ENCODE measurements at places on chromosomes 11 and 22.
A peak's percentile ranks its signal among the peaks of the same experiment; 100 is the strongest.

GRCh38 chr11:107777110-107777509 lies 65.3 kb upstream of the SLN start:
- DNase-seq, result no peak

- no peak for DNase-seq
These were observed 4.7 kb downstream of the ANO1 start for GRCh38 chr11:70082829-70083228.

DNA sequence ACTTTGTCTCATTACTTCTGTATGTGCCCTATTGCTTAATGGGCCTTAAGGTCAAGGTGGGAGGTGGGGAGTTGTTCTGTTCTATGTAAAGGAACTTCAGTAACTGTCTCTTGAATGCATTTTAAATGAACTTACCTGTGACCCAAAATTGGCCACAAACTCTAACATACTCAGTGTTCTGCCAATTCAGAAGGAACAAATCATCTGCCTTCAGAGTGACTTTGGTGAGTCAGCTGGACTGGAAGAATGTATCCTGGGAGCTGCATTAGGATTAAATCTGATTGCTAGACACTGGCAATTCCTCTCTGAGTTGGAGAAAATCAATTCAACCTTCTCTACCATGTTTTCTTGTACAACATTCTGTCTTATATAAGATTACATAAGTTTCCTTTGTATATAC lies 1104.8 kb downstream of the DLG2 start:
- DNase-seq, result no peak

DNA sequence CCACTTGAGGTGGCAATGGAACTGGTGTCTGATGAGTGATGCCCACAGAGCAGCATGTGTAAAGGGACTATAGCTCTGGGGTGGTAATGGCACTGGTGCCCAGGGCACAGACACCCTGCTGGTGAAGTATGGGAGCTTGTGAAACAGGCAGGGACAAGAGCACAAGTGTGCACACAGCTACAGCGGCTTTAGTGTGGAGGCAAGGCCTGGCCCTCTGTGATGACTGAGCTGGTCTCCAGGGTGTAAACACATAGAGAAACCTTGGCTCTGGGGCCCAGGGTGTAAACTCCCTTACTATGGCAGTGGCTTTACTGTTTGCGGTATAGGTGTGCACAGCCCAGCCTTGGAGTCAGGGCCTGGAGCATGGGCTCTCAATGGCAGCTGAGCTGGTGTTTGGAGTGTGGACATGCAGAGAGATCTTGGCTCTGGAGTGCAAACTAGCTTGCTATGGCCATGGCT lies 46.3 kb downstream of the BIRC2 start:
- DNase-seq, result no peak

GRCh38 chr22:49693848-49694247 lies 133.8 kb downstream of the BRD1 start:
- DNase-seq, result no peak

DNA sequence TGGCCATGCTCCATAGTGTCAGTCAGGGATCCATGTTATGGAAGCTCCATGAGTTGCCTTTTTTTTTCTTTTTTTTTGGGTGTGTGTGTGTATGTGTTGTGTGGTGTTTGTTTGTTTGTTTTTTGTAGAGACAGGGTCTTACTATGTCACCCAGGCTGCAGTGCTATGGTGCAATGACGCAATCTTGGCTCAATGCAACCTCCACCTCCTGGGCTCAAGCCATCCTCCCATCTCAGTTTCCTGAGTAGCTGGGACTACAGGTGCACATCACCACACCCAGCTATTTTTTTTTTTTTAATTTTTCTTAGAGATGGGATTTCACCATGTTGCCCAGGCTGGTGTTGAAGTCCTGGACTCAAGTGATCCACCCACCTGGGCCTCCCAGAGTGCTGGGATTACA lies 1.1 kb upstream of the TRIM22 start:
- DNase-seq, result no peak

GRCh38 chr11:2398664-2399355 lies 1.7 kb upstream of the TSSC4 start:
- no peak for DNase-seq

GRCh38 chr11:85123752-85124231 lies 503.4 kb downstream of the DLG2 start:
- DNase-seq, result no peak

DNA sequence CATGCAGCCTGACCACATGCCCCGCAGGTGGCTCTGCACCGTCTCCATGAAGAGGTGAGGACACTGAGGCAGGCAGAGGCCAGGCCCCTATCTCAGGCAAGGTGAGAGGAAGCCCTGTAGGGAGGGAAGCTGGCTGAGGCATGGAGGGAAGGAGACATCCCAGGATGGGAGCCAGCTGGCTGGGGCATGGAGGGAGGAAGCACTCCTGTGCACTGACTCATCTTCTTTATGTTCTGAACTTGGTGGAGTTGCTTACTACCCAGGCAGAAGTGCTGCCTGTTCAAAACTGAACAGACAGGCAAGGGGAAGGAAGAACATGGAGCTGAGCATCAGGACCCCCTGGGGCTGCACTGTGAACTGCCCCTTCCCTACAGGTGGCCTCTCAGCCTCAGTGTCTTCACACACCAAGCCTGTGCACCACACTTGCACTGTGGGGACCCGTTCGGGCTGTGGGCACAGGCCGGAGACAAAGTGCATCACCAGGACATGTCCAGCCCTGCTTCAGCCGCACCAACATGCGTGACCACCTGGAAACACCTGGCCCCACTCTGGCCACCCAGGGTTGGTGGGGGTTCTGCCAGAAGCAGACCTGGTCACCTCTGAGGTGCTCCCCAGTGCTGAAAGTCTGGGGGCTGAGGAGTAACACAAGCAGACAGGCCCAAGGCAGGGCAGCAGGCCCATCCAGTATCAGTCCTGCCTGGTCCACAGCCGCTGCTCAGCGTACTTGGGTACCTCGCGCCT lies 55.5 kb downstream of the DGCR2 start:
- no peak for DNase-seq

GRCh38 chr22:27668828-27669797 lies 132.4 kb downstream of the MN1 start:
- DNase-seq, result peak; percentile 100

- no peak for DNase-seq
These were observed 357.4 kb downstream of the INSC start for GRCh38 chr11:15471895-15472799.

DNA sequence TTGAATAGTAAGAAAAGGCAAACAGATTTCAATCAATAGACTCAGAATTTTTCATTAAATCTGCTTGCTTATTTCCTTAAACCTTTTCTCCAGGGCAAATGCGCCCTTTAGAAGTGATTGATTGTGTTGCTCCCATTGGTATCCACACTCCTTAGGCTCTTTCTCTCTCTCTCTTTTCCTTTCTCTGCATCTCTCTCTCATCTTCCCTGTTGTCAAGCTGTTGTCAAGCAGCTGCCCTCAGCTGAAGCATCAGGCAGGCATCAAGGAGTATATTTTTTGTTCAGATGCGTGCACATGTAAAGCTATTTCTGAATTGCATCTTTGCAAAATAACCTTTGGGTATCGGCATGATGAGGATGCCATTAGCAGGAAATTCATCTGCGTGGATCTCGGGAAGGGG lies 107.2 kb upstream of the PLET1 start:
- no peak for DNase-seq

GRCh38 chr11:20050048-20050447 lies 110.2 kb downstream of the DBX1 start:
- DNase-seq, result no peak

DNA sequence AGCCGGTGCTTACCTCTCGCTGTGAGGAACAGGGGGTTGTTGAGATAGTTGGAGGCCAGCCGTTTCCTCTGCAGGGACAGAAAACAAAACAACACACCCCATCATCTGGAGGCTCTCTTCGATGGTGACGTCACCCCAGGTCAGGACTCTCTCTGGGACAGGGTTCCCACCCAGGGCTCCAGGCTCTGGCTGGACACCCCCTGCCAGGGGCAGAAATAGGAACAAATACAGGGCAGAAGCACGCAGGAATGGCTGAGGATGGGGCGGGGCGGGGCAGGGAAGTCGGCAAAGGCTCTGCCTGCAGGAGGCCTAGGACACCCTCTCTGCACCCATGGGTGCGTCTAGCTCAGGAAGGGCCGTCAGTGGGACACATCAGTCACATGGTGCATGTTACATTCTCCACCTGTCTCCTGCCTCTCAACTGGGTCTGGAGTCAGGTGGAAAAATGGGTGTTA lies 118.5 kb downstream of the PHF21B start:
- DNase-seq, result no peak

GRCh38 chr11:22084564-22084963 lies 108.3 kb upstream of the ANO5 start:
- no peak for DNase-seq

- DNase-seq, result no peak
These were observed 8.7 kb downstream of the USH1C start for GRCh38 chr11:17535488-17535887.

DNA sequence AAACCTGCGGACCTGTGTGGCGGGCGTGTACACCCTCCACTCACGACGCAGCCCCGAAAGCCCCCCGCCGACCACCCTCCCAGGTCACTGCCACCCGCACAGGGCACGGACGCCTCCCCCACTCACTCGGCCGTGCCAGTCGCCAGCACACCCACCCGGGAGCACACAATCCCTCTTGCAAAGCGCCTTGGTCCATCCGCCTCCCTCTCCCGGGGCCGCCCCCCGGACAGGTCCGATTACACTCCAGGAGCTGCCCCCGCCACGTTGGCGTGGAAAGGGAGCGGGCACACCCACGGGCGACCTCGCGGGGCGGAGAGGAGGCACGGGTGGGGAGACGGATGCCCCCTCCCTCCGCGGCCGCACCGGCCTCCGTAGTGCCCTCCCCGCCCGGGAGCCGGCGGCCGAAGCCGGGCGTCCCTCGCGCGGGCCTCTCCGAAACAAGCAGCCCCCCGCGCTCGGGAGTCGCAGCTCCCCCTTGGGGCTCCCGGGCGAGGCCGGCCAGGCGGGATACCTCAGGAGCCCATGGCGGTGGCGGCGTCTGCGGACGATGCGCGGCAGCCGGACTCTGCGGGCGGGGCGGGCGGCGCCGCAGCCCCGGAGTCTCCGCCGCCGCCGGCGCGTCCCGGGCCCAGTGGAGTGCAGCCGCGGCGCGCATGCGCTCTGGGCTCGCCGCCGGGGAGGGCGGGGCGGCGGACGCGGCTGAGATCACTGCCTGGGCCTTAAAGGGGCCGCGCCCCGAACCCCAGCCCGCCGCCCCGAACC lies at the start of gene TMEM184B:
TSS of gene TMEM184B (minus strand) at position 638 of the 762 bp plus-strand sequence. CDS start 25,049 bp downstream, outside the sequence.
- peak; percentile 64 for DNase-seq

GRCh38 chr22:50193621-50194020 lies 7.2 kb upstream of the SELENOO start:
- no peak for DNase-seq

DNA sequence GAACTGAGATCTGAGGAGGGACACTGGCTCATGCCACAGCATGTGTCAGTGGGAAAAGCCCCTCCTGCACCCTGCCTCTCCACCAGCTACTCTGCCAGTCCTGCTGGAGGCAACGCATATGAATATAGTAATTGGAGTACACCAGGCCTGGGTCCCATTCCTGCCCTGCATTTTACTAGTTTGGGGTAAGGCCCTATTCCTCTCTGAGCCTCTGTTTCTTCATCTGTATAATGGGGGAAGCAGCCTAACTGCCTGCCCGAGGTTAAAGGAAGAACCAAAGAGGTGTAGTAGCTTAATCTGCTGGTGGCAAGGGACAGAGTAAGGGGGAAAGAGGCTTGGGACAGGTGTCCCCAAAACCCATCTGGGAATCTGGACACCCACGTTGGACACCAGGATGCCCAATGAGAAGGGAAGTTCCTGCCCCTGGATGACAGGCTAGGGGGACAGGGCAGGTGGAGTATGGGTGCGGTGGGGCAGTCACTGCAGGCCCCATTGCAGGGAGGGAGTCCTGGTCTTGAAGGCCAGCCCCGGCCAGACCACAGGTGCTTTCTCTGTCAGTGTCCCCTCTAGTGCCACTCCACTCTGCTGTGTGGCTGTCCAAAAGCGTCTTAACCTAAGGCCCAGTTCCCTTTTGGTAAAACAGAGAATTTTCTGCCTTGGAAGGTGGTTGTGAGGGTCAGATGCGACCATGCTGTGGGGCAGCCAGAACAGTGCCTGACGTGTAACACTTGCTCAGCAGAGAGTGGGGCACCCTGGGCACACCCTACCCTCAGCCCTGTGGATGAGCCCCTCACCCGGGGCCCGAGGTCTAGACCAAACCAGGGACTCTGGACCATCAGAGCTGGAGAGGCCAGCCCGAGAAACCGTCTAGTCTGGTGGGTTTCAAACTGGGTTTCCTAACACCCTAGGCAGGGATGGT lies 11.5 kb downstream of the TSKU start:
- DNase-seq, result no peak

DNA sequence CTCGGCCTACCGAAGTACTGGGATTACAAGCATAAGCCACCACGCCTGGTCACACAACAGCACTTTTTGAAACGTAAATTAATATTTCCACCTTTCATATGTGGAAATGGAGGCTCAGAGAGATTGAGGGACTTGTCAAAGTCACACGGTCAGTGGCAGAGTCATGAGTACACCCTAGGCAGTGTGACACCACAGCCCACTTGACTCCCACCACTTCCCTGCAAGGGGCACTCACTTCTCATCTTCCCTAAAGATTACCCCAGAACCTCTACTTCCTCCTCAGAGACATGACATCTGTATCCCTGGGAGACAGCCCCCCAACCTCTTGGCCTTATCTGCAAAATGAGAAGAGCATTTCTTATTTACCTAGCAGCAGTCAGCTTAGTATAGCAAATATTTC lies 16.5 kb upstream of the MYOD1 start:
- no peak for DNase-seq

DNA sequence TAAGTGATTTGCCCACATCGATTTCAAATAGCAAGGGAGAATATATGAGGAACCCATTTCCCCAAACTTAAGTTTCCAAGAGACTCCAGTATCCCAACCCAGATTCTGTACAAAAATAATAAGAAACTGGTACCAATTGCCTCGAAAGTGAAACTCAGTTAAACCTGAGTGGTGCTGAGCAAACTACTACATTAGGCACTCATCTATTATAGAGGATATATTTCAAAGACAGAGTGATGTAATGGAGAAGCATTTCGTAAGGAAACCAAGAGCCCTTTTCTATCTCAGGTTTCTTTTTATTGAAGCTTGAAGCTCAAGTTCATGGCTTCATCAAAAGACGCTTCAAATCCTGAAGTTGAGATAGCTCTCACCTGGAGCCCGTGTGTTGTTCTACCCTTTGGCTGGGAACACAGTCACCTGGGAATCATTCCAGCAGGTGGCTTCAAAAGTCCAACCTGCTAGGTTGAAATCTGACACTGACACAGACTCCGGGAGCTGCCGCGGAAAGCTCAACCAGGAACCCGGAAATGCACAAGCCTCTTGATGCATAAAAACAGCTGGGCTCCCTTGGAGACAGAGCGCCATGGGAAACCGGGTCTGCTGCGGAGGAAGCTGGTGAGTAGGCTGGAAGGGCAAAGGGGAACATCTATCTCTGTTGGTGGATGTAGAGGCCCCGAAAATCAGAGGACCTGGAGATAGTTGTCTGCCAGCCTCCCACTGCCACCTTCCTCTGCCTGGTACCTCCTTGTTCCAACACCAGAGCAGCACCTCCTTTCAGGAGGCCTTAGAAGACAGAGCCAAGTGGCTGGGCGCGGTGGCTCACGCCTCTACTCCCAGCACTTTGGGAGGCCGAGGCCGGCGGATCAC lies at the start of gene C11orf52:
TSS of gene C11orf52 (plus strand) at position 524 of the 867 bp plus-strand sequence. CDS start at position 584, 60 bp downstream.
- no peak for DNase-seq

GRCh38 chr22:20987375-20987774 lies 5.3 kb downstream of the LZTR1 start:
- no peak for DNase-seq

Measured in GDM1 (cell line).